ENCODE measurements at places on chromosomes 3 and 15.

GRCh38 chr3:18743761-18744160 lies 318.6 kb upstream of the SATB1 start:
- DNase-seq, result no peak

DNA sequence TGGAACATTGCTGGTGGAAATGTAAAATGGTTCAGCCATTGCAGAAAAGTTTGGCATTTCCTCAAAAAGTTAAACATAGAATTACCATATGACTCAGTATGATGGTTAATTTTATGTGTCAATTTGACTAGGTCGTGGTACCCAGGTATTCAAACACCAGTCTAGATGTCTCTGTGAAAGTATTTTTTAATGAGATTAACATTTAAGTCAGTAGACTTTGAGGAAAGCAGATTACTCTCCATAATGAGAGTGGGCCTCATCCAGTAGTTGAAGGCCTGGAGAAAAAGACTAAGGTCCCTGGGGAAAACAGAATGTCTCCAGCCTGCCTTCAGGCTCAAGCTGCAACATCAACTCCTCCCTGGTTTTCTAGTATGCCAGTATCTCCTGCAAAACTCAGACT lies 42.3 kb upstream of the TMEM87A start:
- DNase-seq, result no peak

DNA sequence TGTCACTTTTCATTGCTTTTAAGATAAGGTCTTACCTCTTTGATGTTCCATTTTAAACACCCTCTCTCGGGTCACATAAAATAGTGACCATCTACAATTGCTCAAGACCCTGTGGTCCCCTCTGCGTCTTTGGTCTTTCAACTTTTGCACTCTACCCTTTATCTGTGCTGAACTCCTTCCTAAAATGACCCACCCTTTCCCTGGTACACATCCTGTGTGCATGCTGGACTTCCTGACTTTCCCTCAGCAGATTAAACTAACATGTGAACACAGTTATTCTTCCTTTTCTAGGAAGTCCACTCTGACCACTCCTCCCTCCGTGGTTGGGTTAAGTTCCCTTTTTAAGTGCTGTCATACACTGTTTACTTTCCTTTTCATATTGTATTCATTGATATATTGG lies 414.2 kb downstream of the GABRB3 start:
- DNase-seq, result no peak

- peak; percentile 46 for DNase-seq
These were observed 28.8 kb downstream of the TMED3 start for GRCh38 chr15:79339588-79340314.

DNA sequence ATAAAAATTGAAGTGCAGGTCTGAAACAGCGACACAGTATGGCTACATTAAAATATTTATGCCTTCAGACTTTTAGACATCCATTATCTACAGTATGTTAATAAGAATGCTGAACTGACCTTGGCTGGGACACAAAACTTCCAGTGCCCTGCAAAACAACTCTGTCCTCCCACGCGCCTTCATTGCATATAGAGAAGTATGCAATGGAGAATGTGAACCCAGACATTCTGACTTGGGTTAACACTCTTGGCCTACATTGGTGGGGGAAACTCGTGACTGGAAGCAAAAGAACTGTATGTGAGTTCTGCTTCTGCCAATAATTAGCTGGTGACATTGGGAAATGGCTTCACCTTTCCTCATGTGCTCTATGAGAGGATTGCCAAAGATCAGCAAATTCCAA lies 110.5 kb upstream of the SLC24A5 start:
- DNase-seq, result no peak

- DNase-seq, result no peak
These were observed at the start of gene ARPIN for GRCh38 chr15:89912674-89913396. TSS of gene ARPIN (minus strand) at chr15:89912952. CDS start at chr15:89912835, 117 bp downstream.

DNA sequence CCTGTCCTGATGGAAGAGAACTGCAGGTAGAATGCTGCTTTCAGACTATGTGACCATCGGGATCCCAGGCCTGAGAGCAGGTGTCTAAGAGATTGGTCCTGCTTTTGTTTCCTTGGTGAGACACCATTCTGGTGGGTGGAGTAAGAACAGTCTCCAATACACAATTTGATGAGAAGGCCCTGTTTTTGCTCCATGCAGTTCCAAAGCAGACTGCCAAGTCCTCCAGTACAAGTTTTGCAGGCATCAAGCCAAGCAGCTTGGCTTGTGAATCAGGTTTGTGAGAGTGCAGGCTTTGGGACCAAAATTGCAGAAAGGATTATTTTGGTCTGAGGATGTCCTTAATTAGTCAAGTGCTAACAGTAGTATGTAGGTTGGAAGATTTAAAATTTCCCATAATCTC lies 381.6 kb downstream of the FOXP1 start:
- no peak for DNase-seq

DNA sequence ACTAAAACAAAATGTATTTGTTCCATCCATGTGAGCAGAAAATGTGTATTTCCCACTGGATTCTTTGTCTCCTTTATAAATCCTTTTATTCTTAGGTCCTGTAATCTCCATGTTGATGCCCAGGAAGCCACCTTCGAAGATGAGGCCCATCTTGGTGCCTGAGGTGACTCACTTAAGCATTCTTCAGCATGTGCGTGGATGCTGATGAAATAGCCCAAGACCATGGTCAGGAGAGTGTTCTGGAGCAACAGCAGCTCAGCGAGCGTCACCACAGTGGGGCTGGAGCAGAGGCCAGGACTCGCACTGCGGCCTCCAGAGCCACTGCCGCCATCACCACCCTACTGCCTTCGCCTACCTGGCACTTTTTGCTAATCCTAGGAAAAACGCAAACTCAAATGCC lies 520.9 kb downstream of the FHIT start:
- no peak for DNase-seq

- no peak for DNase-seq
These were observed 152.6 kb upstream of the GBE1 start for GRCh38 chr3:81913886-81914663.

GRCh38 chr15:89462198-89462912 lies 34.0 kb downstream of the RHCG start:
- DNase-seq, result no peak

Measured in thymus (tissue), 14 donors.